ENCODE measurements at places on chromosomes 5 and 9.
A peak's percentile ranks its signal among the peaks of the same experiment; 100 is the strongest.

DNA sequence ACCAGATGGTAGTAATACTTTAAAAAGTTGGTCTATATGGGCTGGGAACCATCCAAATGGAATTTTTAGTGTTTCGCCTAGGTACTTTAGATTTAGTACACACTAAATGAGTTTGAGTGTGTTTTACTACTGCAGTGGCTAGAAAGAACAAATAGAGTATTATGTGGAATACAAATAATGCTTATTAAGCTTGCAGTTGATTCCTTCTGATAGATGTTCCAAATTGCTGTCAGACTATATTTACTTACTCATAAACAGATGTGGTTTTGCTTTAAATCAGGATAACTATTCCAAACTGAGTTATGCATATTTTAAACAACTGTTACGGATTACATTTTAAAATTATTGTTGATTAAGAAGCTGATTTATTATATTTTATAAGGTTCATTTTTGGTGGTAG, 103.3 kb downstream of the ZSWIM6 start:
- no peak for DNase-seq

- no peak for DNase-seq
These were observed 677.9 kb upstream of the SEMA6A start for GRCh38 chr5:117252566-117252965.

DNA sequence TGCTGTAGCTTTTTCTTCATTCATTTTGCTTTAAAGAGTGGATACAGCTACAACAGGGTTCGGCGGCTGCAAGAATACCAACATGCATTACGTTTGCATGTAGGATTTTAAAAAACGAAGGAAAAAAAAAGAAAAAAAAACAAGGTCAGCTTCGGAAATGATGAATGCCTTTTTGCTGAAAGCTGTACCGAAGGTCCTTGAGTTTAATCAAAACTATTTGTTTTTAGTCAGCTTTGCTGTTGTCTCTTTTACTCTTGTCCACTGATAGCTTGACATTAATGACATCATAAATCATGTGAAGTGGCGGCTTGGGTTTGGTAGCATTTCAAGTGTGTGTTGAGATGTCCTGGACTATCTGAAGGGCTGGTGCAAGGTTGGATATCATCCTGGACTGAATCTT, 779.1 kb downstream of the NR2F1-AS1 start:
- DNase-seq, result peak; percentile 15

- DNase-seq, result no peak
These were observed 50.8 kb upstream of the CTNNA1 start for GRCh38 chr5:138702166-138703077.

GRCh38 chr5:113274836-113275414, 159.9 kb downstream of the TSSK1B start:
- DNase-seq, result no peak

- DNase-seq, result no peak
These were observed 200.1 kb upstream of the DAB2 start for GRCh38 chr5:39624890-39625289.

DNA sequence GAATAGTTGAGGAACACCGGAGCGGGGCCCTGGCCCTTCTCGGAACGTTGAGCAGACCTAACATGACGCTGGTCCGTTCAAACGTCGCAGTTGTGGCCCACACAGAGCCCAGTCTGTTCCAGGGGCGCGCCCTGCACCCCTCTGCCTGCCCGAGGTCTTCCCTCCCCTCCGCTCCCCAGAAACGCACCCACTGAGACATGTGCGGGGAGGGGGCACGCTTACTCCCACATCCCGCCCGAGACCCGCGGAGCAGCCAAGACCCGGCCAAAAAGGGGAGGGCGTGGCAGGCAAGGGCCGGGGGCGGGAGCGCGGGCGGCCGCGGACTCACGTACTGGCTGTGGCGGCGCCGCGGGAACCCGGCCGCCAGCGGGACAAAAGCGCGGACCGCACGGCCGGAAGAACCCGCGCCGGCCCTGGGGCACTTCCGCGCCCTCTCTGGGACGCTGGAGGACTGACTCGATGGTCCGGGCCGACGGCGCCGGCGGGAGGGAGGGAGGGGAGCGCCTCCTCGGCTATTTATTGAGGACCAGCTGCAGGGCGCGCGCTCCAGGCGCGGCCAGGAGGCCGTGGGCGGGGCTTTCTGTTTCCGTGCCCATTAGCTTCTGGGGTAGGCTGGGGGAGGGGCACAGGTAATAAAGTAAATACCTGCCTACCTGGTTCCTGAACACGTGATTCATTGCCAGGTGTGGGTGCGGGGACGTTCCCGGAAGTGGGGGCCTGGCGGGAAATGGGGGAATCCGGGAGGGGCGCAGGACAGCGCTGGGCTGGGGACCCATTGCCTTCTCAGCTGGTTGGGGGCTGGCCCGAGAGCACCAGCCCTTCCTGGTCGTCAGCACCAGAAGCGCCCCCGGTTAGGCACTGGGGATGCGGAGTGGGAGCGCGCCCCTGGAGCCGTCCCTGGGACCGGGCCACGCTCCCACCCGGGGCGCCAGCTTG, at the start of gene ZFP62:
Gene ZFP62, minus strand, starts transcription at position 390 of the 936 bp plus-strand sequence. Its CDS starts 57 bp downstream, at position 333.
- DNase-seq, result peak; percentile 84

Data from fibroblast of mammary gland (primary cell).